CD4-positive, alpha-beta memory T cell (primary cell): ENCODE measurements at places on chromosomes 11 and 22.

- no peak overlapping the region for H3K27ac ChIP-seq
- no peaks in the 10 kb centered on the region for H3K36me3 ChIP-seq
- no peak for DNase-seq
- H3K4me1 ChIP-seq: no peaks in the 10 kb centered on the region
Measured at GRCh38 chr11:100672498-100673033, 14.5 kb upstream of the ARHGAP42 start.

- H3K36me3 ChIP-seq: no peaks in the 10 kb centered on the region
- no peak overlapping the region for H3K27ac ChIP-seq
- no peak overlapping the region for H3K4me3 ChIP-seq
- no peak for DNase-seq
- H3K4me1 ChIP-seq: no peaks in the 10 kb centered on the region
- H3K27me3 ChIP-seq: no peaks in the 10 kb centered on the region
Measured at GRCh38 chr11:101445761-101446160, 138.0 kb downstream of the TRPC6 start.

DNA sequence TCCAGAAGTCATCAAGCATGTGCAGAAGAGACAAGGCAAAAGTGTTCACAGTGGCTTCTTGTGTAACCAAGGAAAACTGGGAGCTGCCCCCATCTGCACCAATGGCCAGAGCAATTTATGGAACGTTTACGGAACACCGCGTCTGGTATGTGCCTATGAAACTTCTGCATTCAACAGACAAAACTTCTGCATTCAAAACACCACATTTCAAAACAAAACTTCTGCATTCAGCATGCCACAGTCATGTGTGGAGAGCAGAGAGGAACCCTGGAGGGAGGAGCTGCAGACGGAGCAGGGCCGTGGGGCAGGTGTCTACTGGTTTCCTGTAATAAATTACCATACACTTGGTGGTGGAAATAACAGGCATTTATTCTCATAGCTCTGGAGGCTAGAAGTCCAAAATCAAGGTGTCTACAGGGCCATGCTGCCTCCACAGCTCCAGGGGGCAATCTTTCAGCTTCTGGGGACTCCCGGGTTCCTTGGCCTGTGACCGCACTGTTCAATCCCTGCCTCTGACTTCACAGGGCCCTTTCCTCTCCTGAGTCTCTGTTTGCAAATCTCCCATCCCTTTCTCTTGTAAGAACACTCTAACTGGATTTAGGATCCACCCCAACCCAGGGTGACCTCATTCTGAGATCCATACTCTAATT, 32.2 kb downstream of the RPL3 start:
- H3K4me1 ChIP-seq: no peaks in the 10 kb centered on the region
- DNase-seq: no peak
- no peaks in the 10 kb centered on the region for H3K36me3 ChIP-seq
- no peak overlapping the region for H3K27ac ChIP-seq
- H3K27me3 ChIP-seq: no peaks in the 10 kb centered on the region
- no peak overlapping the region for H3K4me3 ChIP-seq

GRCh38 chr11:68345776-68346461, 33.5 kb downstream of the LRP5 start:
- no peak for DNase-seq
- no peak overlapping the region for H3K27ac ChIP-seq
- H3K27me3 ChIP-seq: no peaks in the 10 kb centered on the region
- H3K4me3 ChIP-seq: no peak overlapping the region
